ACHN (cell line): ENCODE measurements at places on chromosomes 3 and 15.
A peak's percentile ranks its signal among the peaks of the same experiment; 100 is the strongest.

GRCh38 chr15:48557335-48557734 is 88.2 kb downstream of the FBN1 start:
- DNase-seq: no peak

DNA sequence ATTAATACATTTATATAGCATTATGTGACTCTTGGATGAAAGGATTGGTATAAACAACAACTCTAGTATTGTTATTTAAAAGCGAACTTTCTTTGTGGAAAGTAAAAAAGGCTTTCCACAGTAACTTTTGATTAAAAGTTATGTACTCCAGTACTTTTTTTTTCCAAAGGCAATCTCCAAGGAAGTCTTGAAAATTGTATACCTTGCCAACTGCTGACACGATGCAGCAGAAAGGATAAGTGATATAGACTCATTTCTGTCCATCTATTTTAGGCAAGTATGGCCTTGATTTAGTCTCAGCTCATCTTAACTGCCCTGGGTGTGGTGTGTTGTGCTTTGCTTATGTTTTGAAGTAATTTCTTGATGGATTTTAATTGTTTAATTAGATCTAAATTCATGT is 79.7 kb downstream of the OTOL1 start:
- no peak for DNase-seq

GRCh38 chr15:25679492-25679891 is 183.6 kb downstream of the ATP10A start:
- DNase-seq: no peak

DNA sequence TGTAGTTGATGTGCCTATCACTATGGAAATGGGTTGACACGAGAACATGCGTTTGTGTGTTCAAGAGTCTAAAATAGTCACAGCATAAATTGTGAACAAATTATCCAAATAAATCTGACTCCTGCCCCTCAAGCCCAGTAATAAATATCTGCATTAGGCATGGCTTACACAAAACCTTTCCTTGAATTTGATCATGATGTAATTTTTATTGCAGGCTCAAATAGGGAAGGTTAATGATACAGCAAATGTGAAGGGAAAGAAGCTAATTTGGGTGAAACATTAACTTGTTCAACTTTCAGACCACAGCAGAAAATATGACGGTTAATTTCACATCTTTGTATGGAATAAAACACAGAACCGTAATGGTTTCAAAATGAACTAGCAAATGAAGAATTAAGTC is 74.6 kb downstream of the WNT5A start:
- no peak for DNase-seq

- peak; percentile 34 for DNase-seq
Observed at GRCh38 chr3:57557085-57557537, 1.0 kb downstream of the PDE12 start.

GRCh38 chr15:77001351-77001750 is 6.4 kb downstream of the PSTPIP1 start:
- DNase-seq: no peak

GRCh38 chr3:13195374-13195773 is 122.1 kb upstream of the IQSEC1 start:
- DNase-seq: no peak

DNA sequence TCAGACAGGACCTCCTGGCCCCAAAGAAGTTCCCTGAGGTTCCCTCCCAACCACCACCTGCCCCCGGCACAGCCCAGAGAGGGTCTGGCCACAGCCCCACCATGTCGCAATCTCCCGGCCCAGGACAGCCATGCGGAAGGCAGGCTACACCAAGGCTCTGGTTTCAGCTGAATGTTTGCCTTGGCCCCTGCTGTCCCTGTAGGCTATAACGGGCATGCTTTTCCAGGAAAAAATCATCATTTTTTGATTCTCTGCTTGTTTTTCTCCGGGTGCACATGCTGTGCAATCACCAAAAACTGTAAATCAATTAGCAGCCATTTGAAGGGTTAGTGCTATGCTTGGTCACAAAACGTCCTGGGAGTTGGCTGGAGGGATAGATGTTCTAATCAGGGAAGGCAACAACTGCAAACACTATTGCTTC is 142.7 kb upstream of the IGF1R start:
- no peak for DNase-seq

- no peak for DNase-seq
Observed at GRCh38 chr15:74785194-74786032, 3.5 kb downstream of the CSK start.

- no peak for DNase-seq
Observed at GRCh38 chr15:27645672-27646071, 453.4 kb downstream of the OCA2 start.

GRCh38 chr3:153052096-153052460 is 109.9 kb upstream of the RAP2B start:
- peak; percentile 46 for DNase-seq

- DNase-seq: no peak
Observed at GRCh38 chr15:62369454-62369853, 204.4 kb upstream of the C2CD4B start.

- no peak for DNase-seq
Observed at GRCh38 chr15:68610825-68611224, 32.0 kb downstream of the CORO2B start.

DNA sequence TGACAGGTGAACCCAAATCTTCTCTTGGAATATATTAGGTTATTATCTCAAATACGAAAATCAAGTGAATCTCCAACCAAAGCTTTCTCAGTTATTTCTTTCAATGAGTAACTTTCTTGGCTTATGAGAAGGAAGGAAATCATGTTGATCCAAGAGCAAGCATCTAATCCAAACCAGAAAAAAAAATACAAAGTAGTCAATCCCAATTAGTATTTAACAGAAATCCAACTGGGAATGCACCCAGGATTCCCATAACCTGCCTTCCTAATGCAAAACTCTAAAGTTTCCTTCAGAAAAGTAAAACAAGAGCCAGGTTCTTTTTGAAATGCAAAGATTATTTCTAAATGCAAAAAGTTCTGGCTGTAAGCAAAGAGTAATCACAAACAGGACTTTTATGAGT is 289.3 kb downstream of the SHOX2 start:
- DNase-seq: no peak

- DNase-seq: no peak
Observed at GRCh38 chr3:98021830-98022560, 13.1 kb downstream of the GABRR3 start.

- DNase-seq: peak; percentile 77
Observed at GRCh38 chr15:40763801-40764628, at the start of gene GCHFR. TSS of gene GCHFR (plus strand) at chr15:40764068. CDS start at chr15:40764181, 113 bp downstream.

- no peak for DNase-seq
Observed at GRCh38 chr3:23238578-23238977, 35.5 kb downstream of the UBE2E2 start.

GRCh38 chr3:111159391-111159790 is 87.8 kb downstream of the NECTIN3 start:
- DNase-seq: no peak

DNA sequence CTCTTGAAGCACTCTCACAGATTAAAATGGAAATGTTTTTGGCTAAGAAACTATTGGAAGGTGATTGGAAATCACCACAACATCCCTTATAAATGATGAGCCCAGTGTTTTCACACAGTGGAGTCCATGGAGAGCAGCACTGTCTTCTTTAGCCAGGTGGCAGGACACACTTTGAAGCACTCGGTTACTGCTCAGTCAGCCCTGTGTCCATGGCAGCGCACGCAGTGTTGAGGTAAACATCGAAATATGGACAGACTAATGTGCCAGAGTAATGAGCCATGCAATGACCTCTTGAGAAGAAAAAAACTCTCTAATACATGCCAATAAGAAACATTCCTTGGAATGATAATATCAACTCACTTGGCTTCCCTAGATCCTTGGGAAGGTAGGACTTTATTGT is 66.6 kb downstream of the TGFBR2 start:
- peak; percentile 47 for DNase-seq

GRCh38 chr3:46950650-46951241 is 25.8 kb downstream of the CCDC12 start:
- DNase-seq: no peak

GRCh38 chr15:56968821-56969220 is 50.4 kb downstream of the TCF12 start:
- DNase-seq: no peak
